ENCODE measurements at places on chromosomes 7 and 10. TPM values are rescaled to one million over a fixed set of nuclear protein-coding genes. Genes with fewer than 3 reads are reported as not detected.
A peak's percentile ranks its signal among the peaks of the same experiment; 100 is the strongest.

DNA sequence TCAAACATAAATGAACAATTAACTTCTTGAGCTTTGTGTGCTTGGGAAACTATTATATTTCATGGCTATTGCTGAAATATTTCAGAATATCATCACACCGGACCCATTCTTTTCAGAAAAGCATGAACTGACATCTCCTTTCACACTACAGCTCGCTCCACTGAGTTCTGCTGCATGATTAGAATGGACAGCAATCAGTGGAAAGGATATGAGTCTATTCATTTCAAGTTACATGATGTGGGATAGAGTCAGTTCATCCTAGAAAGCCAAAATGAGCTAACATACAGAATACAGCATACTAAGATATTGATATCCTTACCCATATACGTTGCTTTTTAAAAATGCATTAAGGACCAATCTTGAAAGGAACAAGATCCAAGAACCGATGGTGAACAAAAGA is 1.1 kb upstream of the FAM53B start:
- no peak for DNase-seq

GRCh38 chr10:32298075-32298812 is 48.7 kb downstream of the EPC1 start:
- peak; percentile 81 for DNase-seq

The NOS3 gene
- 82.8 TPM for total RNA-seq

DNA sequence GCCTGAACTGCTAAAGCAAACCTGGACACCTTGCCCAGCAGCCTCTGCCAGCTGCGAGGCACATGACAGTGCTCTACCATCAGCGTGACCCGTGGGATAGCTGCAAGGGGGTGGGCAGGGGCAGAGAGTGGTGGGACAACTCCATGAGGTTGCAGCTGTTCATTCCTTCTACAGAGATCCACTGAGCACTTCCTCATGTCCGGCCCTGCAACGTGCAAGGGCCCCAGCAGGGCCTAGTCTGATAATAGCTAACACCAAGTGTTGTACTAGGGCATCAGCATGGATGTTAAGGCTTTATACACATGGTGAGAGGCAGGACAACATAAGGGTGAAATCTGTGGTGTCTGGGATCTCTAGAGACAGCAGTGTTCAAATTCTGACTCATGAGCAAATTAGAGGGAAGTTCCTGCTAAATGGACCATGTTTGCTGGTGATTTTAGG is 14.3 kb downstream of the NOD1 start:
- DNase-seq = no peak

The ZNF800 gene
- 35.4 TPM for total RNA-seq

DNA sequence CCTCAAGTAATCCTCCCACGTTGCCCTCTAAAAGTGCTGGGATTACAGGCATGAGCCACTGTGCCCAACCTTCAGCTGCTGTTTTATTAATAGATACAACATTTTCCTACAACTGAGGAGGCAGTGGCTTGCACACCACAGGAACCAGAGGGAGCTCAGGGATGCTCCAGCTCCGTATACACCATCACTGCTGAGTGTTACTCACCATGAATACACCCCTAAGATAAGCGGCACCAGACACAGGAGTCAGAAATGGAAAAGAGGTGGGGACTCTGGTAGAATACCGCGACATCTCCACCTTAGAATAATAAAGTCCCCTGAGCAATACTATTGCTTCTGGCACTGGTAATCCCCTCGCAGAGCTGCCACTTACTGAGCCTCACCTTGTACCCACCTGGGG is 68.7 kb upstream of the PDLIM1 start:
- no peak for DNase-seq

The ZNF786 gene
- total RNA-seq = 5.4 TPM

The CLRN3 gene
- total RNA-seq = not detected

The PNLIPRP3 gene
- total RNA-seq = not detected

- no peak for DNase-seq
Observed at GRCh38 chr10:92479547-92479946, 94.3 kb downstream of the IDE start.

DNA sequence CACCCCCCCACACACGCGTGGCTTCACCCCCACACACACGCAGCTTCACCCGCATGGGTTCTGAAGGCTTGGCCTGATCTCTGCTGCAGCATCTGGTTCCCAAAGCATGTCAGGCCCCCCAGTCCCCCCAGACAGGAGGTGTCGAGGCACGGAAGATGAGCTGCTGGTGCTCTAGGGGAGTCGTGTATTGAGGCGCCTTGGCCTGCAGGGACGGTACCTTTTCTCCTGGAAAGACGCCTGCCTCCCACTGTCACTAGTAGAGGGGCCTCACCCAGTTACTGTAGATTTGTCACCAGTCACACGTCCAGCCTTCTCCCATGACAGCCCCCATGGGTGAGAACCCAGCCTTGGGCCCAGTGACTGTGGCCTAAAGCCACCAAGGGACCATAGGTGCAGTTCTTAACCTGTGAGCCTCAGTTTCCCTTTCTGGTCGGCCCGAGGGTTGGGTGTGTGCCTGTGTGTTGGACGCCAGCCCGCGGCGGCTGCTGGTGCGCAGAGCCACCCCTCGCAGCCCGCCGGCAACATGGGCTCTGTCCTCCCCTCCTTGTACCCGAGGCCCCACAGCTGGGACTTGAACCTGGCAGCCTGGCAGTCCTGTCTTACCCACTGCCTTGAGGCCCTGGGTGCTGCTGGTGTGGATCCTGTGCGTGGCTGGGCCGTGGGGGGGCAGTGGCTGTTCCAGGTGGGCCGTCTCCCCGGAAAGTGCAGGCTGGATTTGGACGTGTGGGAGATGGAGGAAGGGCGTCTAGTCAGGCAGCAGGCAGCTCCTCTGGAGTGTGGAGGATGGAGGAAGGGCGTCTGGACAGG is 81.7 kb downstream of the NKX6-2 start:
- no peak for DNase-seq

GRCh38 chr10:111595173-111595572 is 518.3 kb downstream of the ADRA2A start:
- DNase-seq = no peak

The CYP2C19 gene
- total RNA-seq = not detected

DNA sequence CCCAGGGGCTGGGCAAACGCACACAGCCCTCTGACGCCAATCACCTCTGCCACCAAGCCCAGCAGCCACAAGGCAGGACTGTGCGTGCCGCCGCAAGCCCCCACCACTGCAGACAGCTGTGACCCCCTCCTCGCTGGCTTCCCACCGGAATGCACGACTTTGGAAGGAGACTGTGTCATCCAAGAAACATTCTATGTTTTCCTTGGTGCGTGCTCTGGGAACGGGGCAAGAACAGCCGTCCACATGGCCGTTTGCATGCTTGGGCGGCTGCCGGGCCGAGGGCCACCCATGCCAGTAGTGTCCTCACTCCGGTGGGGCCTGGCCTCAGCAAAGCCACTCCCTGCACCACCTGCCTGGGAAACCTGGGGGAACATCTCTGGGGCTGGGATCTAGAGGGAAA is 17.6 kb upstream of the ELN start:
- no peak for DNase-seq

- no peak for DNase-seq
Observed at GRCh38 chr10:117610321-117610720, 67.8 kb downstream of the EMX2 start.

DNA sequence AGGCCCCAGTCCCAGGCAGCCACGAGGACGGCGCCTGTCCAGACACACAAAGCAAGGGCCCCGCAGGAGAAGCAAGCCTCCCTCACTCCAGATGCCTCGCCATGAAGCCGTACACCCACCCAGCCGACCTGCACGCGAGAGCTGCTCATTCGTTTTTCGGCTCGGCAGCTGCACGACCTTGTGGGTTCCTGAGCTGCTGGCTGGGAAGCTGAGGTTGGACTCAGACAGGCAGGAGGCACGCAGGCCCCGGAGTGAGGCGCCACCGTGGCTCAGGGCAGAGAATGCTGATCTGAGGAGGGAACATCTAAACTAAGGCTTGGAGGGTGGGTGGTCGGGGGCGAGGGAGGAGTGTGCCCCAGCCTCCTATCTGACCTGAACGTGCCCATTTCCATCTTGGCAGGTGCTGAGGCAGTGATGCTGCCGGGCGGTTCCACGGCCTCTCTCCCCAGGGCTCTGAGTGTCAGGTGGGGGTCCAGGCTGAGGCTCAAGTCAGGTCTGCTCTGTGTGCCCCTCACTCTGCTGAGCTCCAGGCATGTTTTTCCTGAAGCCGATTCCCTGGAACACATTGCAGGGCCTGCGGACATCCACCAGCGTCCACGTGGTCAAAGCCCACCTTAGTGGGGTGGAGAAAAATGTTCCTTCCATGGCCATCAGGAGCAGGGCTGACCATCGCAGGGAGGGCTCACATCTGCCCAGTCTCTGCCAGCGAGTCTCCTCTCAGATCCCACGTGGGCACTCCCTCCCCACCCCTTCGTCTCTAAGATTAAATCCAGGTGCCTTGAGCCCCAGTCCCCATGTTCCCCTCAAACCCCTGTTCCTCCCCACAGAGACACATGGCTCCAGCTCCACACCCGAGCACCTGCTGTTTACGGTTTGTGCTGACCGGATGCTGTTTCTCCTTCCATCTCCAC is 28.1 kb upstream of the FAM20C start:
- DNase-seq = no peak

DNA sequence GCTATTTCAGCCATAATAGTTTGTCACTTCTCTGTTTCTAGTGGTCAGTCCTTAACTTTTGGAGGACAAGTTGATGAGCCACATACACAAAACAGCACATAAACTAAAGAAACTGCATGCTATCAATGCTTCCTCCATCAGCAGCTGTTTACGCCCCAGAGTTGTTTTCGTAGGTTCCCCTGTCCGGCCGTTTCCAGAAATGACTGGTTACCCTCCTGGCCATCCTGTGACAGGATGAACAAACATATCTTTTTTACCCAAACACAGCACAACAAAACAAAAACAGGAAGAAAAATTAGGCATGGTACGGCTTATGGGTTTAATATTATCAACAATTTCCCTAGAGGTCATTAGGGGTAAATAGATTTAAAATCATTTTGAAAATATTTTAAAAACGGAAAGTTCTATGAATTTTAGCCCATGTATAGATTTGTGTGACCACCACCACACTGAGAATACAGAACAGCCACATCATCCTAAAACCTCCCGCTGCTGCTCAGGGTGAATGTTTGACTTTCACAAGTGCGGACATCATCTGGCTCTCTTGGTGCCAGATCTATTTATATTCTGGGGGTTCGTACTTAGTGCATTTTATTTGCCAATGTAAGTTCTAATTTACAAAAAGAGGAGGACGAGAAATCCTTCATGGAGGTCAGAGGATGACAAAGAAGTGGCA is 74.8 kb downstream of the HIPK2 start:
- no peak for DNase-seq

- peak; percentile 14 for DNase-seq
Observed at GRCh38 chr10:7788639-7789286, 786 bp downstream of the ATP5F1C start.

GRCh38 chr10:11210211-11210922 is 192.7 kb downstream of the CELF2 start:
- DNase-seq = peak; percentile 93

GRCh38 chr10:43965033-43965917 is 316.6 kb upstream of the ZNF32 start:
- DNase-seq = peak; percentile 46

The CYTH3 gene
- total RNA-seq = 11.1 TPM

The FEZF1 gene
- not detected for total RNA-seq

- DNase-seq = no peak
Observed at GRCh38 chr7:44348851-44349781, 23.7 kb upstream of the CAMK2B start.

DNA sequence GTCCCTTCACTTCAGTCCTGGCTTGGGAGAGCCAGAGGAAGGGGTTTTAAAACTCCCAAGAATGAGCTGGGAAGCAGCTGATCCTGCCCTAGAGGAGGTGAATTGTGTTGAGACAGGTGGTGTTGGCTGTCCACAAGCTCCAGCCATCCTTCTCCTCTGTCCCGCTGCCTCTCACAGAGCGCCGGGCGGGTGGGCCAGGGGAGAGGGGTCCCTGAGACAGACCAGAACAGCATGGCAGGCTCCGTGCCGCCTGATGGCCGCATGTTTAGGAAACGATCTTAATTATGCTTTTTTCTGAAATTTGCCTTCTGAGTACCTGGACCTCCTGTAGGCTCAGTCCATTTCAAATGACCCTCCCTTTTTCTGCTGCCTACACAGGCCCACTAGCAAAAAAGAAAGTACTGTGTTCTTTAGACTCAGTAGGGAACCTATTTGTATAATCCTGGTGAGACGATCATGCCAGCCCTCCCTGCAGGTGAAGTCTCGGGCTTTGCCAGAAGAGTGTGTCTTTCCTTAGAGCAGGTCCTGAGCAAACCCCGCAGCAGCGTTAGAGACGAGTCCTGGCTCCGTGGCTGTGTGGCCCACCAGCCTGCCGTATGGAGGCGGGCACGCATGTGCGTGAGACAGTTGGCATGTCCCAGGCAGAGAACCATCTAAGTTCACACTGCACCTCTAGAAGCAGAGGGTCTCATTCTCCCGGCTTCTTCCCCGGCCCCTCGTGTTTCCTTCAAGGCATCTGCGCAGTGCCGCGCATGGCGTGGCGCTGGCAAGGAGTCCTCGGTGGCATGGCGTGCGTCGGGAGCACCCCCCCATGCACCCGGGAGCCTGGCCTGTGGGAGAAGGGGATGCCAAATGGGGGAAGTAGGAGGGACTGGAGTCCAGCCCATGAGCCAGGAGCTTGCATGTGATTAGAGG is 26.3 kb upstream of the PWWP2B start:
- DNase-seq = no peak

The ICA1 gene
- total RNA-seq = 47.1 TPM

DNA sequence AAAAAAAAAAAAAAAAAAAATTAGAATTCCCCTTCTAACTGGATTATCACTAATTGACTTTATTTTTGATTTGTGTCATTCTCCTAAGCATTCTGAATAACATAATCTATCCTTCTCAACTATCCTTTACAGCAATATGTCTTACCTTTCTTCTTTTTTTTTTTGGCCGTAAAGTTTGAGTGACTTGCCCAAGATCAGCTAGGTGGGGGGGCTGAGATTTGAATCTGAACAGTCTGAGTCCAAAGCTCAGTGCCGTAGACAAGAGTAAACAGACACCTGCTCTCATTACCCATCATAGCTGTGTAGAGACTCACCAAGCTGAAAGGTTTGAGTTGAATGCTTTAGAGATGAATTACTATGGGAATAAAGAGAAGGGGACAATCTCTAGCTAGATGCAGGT is 192.1 kb downstream of the SORCS1 start:
- no peak for DNase-seq

GRCh38 chr7:31875424-31875823 is 188.4 kb downstream of the PPP1R17 start:
- DNase-seq = peak; percentile 66

GRCh38 chr10:75076348-75076747 is 35.1 kb upstream of the SAMD8 start:
- no peak for DNase-seq

DNA sequence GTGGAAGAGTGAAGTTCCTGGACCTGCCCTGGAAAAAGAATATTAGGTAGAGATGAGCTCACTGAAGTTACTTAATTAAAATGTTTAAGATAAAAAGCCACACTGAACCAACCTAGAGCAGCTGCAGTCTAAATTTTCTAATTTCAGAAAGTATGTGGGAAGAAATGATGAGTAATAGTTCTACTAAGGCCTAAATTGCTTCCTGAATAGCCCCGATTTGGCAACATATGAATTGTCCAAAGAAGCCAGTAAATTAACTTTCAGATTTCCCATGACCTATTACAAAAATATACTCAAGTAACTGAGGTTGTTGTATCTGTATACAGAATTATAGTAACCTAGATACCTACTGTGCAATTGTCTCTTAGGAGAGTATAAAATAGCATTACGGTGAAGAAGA is 312.6 kb downstream of the IPMK start:
- no peak for DNase-seq

Measured in endothelial cell of umbilical vein (primary cell).